ENCODE measurements at places on chromosomes 5 and 9. TPM values are rescaled to one million over a fixed set of nuclear protein-coding genes. Genes with fewer than 3 reads are reported as not detected.

Gene NUTM2F
- total RNA-seq: not detected

- DNase-seq: no peak
- H3K27ac ChIP-seq: no peak overlapping the region
- H3K36me3 ChIP-seq: peaks cover 50% of the 10 kb centered on the region
- no peaks in the 10 kb centered on the region for H3K27me3 ChIP-seq
- H3K4me3 ChIP-seq: no peak overlapping the region
These were observed 7.2 kb downstream of the RACK1 start for GRCh38 chr5:181236471-181236870.

DNA sequence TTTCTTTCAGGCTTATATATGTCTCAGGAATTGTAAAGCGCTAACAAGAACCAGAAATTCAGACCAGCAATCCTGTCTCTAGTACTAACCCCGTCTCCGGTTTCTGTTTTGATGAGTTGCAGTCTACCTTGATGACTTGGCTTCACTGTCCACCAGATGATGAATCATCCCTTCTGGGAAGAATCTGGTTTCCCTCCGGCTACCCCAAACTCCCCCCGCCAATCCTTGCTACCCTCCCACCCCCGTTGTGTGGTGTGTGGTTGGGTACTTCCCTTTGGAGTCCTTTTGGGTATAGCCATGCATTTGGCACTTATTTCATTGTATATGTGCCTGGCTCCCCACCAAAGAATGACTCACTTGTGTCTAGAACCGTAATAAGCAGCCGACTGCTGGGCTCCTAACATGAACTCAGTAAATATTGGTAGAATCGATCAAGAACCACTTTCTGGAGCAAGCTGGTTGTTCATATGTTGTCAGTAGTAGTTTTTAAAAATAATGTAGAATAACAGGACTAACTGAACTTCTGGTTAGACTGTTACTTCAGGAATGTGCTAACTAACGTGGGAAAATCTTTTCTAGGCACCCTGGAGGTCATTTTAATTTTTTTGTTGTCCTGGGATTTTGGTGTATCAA is 8.3 kb upstream of the TGFBI start:
- no peaks in the 10 kb centered on the region for H3K27me3 ChIP-seq
- H3K27ac ChIP-seq: no peak overlapping the region
- no peak overlapping the region for H3K4me3 ChIP-seq
- DNase-seq: no peak

DNA sequence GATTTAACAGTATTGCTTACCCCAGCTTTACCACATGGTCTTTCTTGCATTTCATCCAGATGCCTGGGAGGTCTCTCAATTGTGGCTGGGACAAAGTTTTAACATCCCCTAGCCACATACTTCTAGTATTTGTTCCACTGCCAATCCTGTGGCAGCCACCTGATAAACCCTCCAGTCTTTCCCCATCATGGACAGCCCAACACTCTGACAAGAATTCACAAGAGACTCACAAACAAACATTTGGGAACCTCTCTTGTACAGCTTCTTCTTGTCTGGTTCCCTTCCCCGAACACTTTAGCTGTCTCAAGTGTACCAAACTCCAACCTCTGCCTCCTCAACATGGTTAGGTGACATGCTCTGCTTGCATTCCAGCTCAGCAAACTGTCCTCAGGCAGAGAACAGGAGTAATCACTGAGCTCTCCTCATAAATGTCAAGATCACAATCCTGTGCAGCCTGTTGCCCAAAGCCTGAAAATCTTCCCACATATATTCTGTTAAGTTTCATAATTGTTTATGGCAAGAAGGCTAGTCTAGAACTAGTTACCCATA is 59.7 kb downstream of the STRBP start:
- H3K27me3 ChIP-seq: no peaks in the 10 kb centered on the region
- H3K4me1 ChIP-seq: no peaks in the 10 kb centered on the region
- H3K36me3 ChIP-seq: no peaks in the 10 kb centered on the region
- no peak overlapping the region for H3K27ac ChIP-seq

Gene PURA
- 11.8 TPM for total RNA-seq

- no peaks in the 10 kb centered on the region for H3K27me3 ChIP-seq
- H3K4me1 ChIP-seq: no peaks in the 10 kb centered on the region
- no peak for DNase-seq
These were observed 149.0 kb upstream of the GRAMD2B start for GRCh38 chr5:126274076-126274762.

- no peak overlapping the region for H3K27ac ChIP-seq
- no peaks in the 10 kb centered on the region for H3K36me3 ChIP-seq
- H3K4me1 ChIP-seq: peaks cover 9% of the 10 kb centered on the region
- no peak for DNase-seq
These were observed 3.5 kb downstream of the PANK3 start for GRCh38 chr5:168575391-168576372.

GRCh38 chr9:129267141-129267540 is 89.1 kb upstream of the IER5L start:
- DNase-seq: no peak
- H3K36me3 ChIP-seq: no peaks in the 10 kb centered on the region
- no peak overlapping the region for H3K4me3 ChIP-seq

GRCh38 chr9:107270082-107270481 is 13.0 kb upstream of the RAD23B start:
- no peak overlapping the region for H3K4me3 ChIP-seq
- no peak overlapping the region for H3K27ac ChIP-seq
- no peaks in the 10 kb centered on the region for H3K36me3 ChIP-seq
- H3K4me1 ChIP-seq: no peaks in the 10 kb centered on the region

DNA sequence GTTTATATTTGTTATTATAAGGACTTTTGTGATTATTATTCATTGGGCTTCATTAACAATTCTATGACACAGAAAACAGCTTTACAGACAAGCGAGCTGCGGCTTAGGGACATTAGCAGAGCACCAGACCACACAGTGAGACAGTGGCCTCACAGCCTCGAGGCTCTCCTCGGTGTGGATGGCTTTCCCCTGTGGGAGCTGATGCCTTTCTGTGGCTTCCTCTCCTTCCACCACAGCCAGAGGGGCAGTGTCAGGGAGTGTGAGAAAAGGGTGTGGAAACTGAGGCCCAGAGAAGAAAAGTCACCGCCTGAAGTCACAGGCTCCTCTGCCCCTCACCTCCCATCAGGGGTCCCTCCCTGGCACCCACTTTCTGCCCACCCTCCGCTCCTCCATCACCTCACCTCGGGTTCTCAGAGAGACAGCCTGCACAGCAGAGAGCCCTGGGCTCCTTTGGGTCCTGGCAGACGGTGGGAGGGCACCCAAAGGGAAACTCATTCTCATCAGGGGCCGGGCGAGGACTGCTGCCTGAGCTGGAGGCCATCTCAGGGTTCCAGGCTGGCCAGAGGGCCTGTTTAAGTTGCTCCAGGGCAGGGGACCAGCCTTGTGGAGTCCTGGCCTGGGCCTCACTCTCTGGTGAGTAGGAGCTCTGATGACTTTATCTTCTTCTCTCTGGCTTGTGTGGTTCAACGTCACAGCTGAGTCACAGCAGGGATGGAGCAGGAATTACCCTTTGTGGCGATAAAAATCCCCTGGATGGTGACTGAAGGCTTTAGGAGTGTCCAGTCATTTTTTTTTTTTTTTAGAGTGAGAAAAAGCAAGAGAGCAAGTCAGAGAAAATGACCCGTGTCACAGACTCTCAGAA is 830 bp downstream of the TRAF1 start:
- H3K27me3 ChIP-seq: no peaks in the 10 kb centered on the region
- H3K27ac ChIP-seq: peak overlapping the region; percentile 99
- peaks cover 2% of the 10 kb centered on the region for H3K36me3 ChIP-seq
- peak overlapping the region; percentile 88 for H3K4me3 ChIP-seq
- DNase-seq: peak; percentile 86

GRCh38 chr5:119019949-119020348 is 31.6 kb upstream of the DTWD2 start:
- peaks cover 16% of the 10 kb centered on the region for H3K4me1 ChIP-seq
- H3K27me3 ChIP-seq: no peaks in the 10 kb centered on the region
- H3K27ac ChIP-seq: no peak overlapping the region
- DNase-seq: no peak
- no peaks in the 10 kb centered on the region for H3K36me3 ChIP-seq

DNA sequence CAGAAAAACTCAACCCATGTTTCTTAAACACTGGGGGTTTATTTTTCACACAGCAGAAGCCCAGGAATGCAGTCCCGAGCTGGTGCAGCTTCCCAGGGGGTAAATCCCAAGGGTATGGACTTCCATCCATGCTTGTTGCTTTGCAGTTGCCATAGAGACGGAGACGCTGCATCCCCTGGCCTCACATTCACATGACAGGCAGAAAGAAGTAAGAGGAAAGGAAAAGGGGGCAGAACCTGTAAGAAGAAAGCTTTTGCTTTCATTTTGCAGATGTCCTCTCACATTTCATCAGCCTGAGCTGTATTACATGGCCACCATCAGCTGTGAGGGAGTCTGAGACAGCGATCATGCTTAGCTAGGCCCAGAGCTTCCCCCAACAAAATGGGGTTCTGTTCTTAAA is 321.0 kb downstream of the AGTPBP1 start:
- H3K36me3 ChIP-seq: no peaks in the 10 kb centered on the region
- no peak overlapping the region for H3K27ac ChIP-seq
- no peak for DNase-seq
- H3K27me3 ChIP-seq: no peaks in the 10 kb centered on the region
- H3K4me3 ChIP-seq: no peak overlapping the region

- H3K36me3 ChIP-seq: no peaks in the 10 kb centered on the region
- no peak overlapping the region for H3K27ac ChIP-seq
- no peak for DNase-seq
- H3K4me3 ChIP-seq: no peak overlapping the region
- no peaks in the 10 kb centered on the region for H3K4me1 ChIP-seq
These were observed 548.9 kb downstream of the BNC2 start for GRCh38 chr9:16321461-16322119.

Gene EGFL7
- 0.46 TPM for total RNA-seq

DNA sequence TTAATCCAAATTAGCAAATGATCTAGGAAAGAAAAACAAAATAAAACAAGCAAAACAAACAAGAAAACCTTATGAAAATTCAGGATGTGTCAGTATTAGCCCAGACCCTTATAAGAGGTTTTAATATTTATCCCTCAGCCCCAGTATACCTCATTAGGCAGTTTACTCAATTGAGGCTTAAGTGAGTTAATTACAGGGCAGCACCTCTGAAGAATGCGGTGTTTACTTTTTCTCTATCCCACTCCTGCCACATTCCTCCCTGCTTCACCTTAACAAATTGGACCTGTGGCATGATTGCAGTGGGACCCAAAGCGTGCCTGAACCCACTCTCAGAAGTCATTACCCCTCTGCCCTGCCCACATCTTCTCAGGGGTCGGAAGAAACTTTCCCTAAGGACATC is 67.1 kb downstream of the SIL1 start:
- no peaks in the 10 kb centered on the region for H3K27me3 ChIP-seq
- H3K4me3 ChIP-seq: no peak overlapping the region
- DNase-seq: no peak
- no peaks in the 10 kb centered on the region for H3K4me1 ChIP-seq
- H3K27ac ChIP-seq: no peak overlapping the region
- peaks cover 9% of the 10 kb centered on the region for H3K36me3 ChIP-seq

DNA sequence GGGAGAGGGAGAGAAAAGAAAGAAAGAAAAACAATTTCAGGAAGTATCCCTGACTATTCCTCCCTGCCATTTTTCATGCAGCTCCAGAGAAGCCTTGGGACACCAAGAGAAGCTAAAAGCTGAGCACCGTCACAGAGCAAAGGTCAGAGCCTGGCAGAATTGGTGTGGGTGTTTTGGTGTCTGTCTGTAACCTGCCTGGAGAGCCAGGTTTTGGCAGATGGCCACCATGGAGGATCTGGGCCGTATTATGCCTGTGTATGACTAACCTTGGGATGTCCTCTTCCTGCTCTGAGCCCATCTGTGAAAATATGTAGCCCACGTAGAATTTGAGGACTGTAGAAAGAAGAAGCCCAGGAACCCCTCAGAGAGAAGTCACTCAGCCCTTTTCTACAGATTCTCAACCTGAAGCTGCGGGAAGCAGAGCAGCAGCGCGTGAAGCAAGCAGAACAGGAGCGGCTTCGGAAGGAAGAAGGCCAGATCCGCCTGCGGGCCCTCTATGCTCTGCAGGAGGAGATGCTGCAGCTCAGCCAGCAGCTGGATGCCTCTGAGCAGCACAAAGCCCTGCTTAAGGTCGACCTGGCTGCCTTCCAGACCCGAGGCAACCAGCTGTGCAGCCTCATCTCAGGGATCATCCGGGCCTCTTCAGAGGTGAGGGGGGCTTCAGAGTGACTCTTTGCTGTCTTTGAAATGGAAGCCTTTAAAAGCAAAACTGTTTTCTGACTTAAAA is 18.8 kb downstream of the GLE1 start:
- no peak overlapping the region for H3K4me3 ChIP-seq
- DNase-seq: no peak
- no peaks in the 10 kb centered on the region for H3K4me1 ChIP-seq

DNA sequence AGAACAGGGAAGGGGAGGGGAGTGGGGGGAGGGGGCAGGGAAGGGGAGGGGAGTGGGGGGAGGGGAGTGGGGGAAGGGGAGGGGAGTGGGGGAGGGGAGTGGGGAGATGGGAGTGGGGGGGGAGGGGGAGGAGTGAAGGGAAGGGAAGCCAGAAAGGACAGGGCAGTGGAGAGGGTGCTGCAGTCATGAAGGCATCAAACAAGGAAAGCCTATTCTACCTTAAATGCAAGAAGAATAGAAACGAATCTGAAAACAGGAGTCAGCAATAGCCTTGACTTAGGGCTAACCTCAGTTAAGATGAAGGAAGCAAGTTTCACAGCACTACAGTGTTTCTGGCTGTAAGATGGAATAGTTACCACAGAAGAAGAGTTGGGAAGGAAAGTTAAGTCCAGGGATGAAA is 59.5 kb downstream of the CAMSAP1 start:
- no peak overlapping the region for H3K27ac ChIP-seq
- H3K36me3 ChIP-seq: peaks cover 7% of the 10 kb centered on the region
- DNase-seq: no peak
- no peaks in the 10 kb centered on the region for H3K4me1 ChIP-seq
- H3K4me3 ChIP-seq: no peak overlapping the region

DNA sequence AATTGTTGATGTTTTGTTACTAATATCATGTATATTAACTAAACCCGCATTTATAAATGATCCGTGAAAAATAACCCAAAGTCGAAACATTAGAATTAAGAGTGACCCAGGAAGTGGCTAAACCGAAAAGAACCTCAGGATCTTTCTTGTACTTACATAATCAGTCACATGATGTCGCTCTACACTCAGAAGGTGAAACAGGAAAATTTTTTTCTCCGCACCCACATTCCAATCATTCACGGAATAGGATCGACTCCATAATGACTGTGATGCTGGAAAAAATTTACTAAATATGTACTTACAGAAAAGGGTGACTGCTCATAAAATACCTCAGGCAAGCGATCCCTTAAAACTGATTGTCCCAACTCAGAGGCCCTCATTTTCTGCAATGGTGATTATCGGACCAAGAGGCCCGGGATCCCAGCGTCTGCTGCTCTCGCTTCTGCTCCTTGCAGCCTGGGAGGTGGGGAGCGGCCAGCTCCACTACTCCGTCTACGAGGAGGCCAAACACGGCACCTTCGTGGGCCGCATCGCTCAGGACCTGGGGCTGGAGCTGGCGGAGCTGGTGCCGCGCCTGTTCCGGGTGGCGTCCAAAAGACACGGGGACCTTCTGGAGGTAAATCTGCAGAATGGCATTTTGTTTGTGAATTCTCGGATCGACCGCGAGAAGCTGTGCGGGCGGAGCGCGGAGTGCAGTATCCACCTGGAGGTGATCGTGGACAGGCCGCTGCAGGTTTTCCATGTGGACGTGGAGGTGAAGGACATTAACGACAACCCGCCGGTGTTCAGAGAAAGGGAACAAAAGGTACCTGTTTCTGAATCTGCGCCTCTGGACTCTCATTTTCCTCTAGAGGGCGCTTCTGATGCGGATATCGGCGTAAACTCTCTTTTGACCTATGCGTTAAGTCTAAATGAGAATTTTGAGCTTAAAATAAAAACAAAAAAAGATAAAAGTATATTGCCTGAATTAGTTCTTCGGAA is at the start of gene PCDHA12:
Gene PCDHA12 (plus strand): TSS at position 224 of the 981 bp plus-strand sequence. CDS start 165 bp downstream, at position 389.
- no peak for DNase-seq
- H3K4me3 ChIP-seq: no peak within 1 kb of the TSS
- H3K27ac ChIP-seq: no peak within 1 kb of the TSS
- H3K27me3 ChIP-seq: no peaks in the 10 kb centered on the region
